ENCODE measurements at places on chromosomes 16 and 17. TPM values are rescaled to one million over a fixed set of nuclear protein-coding genes. Genes with fewer than 3 reads are reported as not detected.

GRCh38 chr16:30995927-30996323 lies 10.9 kb downstream of the HSD3B7 start:
- no peak for DNase-seq

GRCh38 chr17:73623247-73623646 lies 21.0 kb downstream of the SDK2 start:
- no peak for DNase-seq

- no peak for DNase-seq
Observed at GRCh38 chr16:73976644-73977043, 320.0 kb upstream of the PSMD7 start.

DNA sequence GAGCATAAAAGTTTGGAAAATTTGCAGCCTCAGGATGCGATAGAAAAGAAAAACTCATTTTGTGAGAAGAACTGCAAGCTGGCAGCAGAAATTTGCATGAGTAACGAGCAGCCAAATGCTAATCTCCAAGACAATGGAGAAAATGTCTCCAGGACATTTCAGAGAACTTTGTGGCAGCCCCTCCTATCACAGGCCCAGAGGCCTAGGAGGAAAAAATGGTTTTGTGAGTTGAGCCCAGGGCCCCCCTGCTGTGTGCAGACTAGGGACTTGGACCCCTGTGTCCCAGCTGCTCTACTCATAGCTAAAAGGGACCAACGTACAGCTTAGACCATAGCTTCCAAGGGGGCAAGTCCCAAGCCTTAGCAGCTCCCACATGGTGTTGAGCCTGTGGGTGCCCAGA lies 34.3 kb downstream of the APPBP2 start:
- DNase-seq = no peak

GRCh38 chr17:39252788-39253460 lies 27.2 kb upstream of the STAC2 start:
- DNase-seq = no peak

Gene SDR42E2
- 0.14 TPM for polyA plus RNA-seq

DNA sequence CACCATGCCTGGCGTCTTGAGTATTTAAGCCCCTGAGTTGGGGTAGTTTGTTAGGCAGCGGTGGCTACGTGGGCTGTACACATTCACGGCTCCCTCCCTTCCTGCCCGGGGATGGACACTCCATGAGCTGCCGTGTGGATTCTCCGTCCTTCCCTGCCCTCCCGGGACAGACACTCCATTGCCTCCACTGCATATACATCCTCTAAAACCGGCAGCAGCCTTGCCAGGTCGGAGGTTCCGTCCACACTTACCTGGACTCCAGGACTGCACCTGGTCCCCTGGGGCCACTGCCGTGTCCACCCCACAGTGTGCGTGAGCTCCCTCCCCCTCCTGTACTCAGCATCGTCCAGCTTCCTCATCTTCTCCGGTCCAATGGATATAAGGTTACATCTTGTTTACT lies 3.5 kb upstream of the SPATA2L start:
- no peak for DNase-seq

GRCh38 chr16:2082983-2083364 lies 35.2 kb downstream of the TSC2 start:
- DNase-seq = peak; percentile 87

Gene TLE7
- polyA plus RNA-seq = not detected
